ENCODE measurements at places on chromosomes 7 and 10.

- DNase-seq: no peak
Measured at GRCh38 chr10:88888810-88889445, 8.9 kb downstream of the STAMBPL1 start.

- peak; percentile 4 for DNase-seq
Measured at GRCh38 chr10:130301021-130301892, 165.1 kb downstream of the GLRX3 start.

GRCh38 chr10:132336919-132337407 is 5.0 kb downstream of the LRRC27 start:
- no peak for DNase-seq

- no peak for DNase-seq
Measured at GRCh38 chr7:137386966-137387365, 43.4 kb upstream of the PTN start.

- DNase-seq: no peak
Measured at GRCh38 chr7:33601884-33602283, 303.5 kb upstream of the BMPER start.

DNA sequence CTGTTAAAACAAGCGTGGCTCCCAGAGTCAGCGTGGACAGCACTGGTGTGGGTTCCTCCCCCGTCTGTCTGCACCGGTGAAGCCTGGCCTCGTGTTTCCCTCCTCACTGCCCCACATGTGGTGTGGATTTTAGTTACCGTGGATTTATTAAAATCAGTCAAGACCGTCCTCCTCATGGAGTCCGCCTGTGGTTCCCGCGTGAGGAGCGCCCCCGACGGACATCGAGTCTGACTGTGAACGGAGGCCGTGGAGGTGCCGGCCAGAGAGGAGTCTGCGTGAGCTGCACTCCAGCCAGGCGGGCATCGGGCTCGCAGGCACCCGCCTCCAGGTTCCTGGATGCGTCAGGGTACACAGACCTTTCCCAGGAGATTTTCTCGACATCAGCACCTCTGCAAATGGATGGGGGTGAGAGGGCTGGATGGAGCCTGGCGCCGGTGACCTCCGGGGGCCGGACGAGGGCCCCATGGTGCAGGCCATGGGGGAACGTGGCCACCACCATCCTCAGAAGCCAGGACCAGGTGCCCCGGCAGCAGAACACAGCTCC is 26.3 kb upstream of the UTF1 start:
- DNase-seq: no peak

GRCh38 chr10:101066146-101066895 is 4.5 kb downstream of the KAZALD1 start:
- DNase-seq: no peak

DNA sequence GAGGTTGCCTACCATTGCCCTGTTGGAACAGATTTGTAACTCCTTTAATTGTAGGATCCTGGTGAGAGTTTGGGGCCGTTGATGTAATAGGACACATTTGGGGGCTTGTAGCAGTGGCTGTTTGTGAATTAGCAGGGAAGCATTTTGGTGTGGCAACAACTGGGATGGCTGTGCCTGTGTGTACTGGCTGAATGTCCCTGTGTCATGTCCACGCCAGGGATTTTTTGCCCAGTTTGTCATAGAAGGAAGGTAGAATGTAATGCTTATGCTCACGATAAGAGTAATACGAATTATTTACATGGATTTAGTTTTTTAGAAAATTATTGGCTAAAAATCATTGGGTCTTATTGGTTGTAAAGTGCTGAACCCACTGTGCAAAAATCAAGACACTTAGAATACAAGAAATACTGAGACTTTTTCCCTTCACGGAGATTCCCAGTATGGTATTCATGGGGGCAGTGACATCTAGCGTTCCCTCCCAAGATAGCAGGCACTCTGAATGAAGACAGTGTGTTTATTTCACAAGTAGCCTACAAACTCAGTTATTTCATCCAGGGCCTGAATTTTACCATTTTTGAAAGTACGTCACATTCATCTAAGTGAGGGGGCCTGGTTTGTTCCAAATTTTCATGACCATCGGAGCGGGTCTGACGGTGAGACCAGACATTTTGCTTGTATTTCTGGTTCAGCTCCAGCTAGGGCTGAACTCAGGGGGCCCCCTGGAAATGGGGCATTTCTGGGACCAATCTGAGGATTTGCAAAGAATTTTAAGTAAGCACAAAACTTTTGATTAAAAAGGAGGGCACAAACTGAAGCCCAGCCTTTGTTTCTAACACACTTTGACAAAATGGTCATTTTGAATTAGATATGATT is 74.7 kb downstream of the CACNB2 start:
- DNase-seq: no peak

DNA sequence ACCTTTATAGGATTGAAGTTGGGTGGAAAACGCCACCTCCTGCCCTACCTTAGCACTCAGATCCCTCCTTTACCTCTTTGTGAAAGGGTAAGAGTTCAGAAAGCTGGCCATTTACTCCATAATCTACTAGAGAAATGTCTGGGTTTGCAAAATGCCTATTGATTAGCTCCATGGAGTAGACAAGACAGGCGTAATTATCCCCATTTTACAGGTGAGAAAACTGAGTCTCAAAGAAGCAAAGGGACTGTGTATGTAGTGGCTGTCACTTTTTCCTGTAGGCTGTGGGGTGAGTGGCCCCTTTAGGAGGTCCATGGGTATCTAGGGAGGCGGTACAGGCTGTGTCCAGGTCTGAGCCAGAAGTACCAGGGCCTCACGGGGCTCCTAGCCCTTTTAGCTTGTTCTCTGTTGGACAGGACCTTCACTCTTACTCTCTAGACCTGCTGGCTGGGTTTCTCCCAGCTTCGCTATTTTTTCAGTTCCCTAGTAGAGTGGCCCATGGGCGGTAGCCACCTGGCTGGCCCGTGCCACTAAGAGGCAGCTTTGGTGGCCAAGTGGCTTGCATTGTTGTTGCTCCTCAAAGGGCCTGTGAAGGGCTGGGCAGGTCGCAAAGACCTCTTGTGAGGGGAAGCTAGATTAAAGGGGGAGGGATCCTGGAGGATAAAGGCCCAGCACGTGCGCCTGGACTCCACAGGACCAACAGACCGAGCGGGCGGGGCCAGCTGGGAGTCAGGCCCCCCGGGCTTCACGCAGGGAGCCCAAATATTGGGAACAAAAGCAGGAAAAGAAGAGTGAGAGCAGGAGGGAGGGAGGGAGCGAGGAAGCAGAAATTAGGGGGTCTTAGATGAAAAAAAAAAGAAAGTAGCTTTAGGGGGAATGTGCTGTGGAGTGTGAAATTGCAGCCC is 4.7 kb upstream of the PAX2 start:
- DNase-seq: no peak
